ENCODE measurements at places on chromosomes 3 and 15. TPM values are rescaled to one million over a fixed set of nuclear protein-coding genes. Genes with fewer than 3 reads are reported as not detected.

CGGBP1 gene
- total RNA-seq, result 45.9 TPM

NPAP1 gene
- total RNA-seq, result not detected

THPO gene
- total RNA-seq, result under 0.01 TPM

TBCCD1 gene
- total RNA-seq, result 14.6 TPM

CCR3 gene
- not detected for total RNA-seq

CCDC54 gene
- not detected for total RNA-seq

SAXO2 gene
- 0.52 TPM for total RNA-seq

HEG1 gene
- 25.1 TPM for total RNA-seq

SPTBN5 gene
- total RNA-seq, result 1.0 TPM

ETV5 gene
- 18.8 TPM for total RNA-seq

NFKBIZ gene
- 7.8 TPM for total RNA-seq
